CD4-positive, CD25-positive, alpha-beta regulatory T cell (primary cell): ENCODE measurements at places on chromosomes 4 and X. TPM values are rescaled to one million over a fixed set of nuclear protein-coding genes. Genes with fewer than 3 reads are reported as not detected.

DNA sequence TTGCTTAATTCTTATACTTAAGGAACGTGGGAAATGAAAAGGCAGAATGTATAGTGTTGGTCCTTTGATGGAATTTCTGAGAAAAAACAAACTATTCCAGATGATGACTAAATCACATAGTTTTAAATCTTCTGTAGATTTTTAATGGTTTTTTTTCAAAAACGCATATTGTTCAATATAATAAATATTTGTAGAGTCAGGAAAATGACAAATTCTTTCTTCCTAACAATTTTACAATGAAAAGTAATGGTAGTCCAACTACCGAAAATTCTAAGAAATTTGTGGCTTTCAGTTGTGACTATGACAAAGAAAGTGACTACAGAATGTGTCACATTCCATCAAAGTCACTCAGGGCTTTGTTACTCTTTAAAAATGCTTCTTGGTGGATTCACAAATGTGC is 164.8 kb upstream of the PITX2 start:
- H3K4me1 ChIP-seq = no peaks in the 10 kb centered on the region
- no peak overlapping the region for H3K27ac ChIP-seq
- no peaks in the 10 kb centered on the region for H3K36me3 ChIP-seq
- no peak for DNase-seq
- H3K4me3 ChIP-seq = no peak overlapping the region

DNA sequence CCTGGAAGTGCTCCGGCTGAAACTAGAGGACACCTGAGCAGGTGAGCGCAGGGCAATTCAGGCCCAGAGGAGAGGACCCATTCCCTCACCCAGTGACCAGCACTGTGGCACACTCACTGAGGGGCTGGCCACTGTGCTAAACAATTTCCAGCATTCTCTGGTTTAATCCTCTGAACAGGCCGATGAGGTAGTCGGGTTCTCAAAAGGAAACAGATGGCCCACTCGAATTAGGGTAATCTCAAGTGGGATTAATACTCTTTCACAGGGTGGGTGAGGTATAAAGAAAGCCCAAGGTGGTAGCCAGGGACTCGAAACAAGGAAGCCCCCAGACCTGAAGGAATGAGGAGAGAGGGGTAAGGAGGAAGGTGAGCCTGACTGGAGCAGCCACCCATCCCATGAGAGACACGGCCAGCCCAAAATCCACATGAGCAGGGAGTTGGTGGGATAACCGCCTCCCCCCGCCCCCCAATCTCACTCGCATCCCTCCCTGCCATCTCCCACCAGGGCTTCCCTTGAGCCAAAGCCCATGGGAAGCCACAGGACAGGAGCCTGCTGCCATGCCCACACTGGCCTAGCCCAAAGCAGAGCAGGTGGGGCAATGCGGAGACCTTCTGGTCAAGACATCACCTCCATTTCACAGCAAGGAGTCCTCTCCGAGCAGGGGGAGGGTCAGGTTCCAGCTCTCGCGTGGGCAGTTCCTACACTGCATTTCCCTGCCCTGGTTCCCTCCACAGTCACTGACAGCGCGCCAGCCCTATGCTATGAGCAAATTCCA is 55.0 kb downstream of the SH3KBP1 start:
- H3K4me3 ChIP-seq = no peak overlapping the region
- H3K27me3 ChIP-seq = no peaks in the 10 kb centered on the region
- H3K36me3 ChIP-seq = no peaks in the 10 kb centered on the region
- DNase-seq = no peak
- H3K27ac ChIP-seq = no peak overlapping the region
- peaks cover 12% of the 10 kb centered on the region for H3K4me1 ChIP-seq

DNA sequence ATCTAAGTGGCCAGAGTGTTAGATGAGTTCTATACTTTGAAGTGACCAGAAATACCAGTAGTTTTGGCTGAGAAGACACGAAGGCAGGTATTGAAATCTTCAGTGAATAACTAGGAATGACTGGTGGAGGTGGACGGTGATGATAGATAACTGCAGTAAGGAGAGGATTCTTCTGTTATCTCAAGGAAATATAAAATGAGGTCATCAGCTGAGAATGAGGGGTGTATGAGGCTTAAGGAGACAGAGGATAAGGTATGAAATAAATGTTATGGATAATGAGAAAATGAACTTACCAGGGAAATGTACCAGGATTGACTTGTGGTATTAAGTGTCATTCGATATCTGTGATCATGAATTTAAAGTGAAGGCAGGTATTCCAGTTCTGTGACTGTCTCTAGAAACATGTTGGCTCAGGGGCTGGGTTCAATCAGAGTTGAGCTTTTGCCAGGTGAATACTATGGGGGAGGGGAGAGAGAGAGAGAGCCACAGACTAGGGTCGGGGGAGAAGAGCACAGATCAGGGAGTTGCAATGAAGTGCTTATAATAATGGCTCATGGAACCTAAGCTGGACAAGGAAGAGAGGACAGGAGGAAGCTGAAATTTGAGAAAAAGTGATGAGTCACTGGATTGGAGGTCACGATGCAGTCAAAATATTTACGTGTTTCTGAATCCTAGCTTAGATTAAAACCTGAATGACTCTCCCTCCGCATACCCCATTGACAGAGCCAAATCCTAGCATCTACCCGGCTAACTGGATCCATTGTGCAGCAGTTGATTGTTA is 37.5 kb upstream of the BRS3 start:
- no peak for DNase-seq
- H3K27ac ChIP-seq = no peak overlapping the region
- no peaks in the 10 kb centered on the region for H3K36me3 ChIP-seq
- no peaks in the 10 kb centered on the region for H3K27me3 ChIP-seq
- no peaks in the 10 kb centered on the region for H3K4me1 ChIP-seq

DNA sequence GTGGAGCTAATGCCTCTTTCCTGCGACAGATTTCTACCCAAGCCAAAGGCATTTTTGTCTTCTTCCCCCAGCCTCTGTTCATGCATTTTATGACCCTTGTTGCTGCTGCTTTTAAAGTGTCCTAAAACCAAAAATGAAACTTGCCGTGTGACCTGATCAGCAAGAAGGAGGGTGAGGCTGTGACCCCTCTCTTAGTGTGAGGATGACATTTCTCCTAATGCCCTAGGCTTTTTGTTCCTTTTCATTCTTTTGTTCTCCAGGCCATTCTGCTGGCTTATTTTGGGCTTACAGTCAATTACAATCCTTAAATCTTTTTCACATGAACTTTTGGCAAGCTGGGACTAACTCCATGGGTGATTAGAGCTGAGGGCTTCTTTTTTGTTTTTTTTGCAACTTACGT is 34.4 kb downstream of the PTTG2 start:
- DNase-seq = no peak
- H3K4me3 ChIP-seq = no peak overlapping the region
- H3K27ac ChIP-seq = no peak overlapping the region
- no peaks in the 10 kb centered on the region for H3K36me3 ChIP-seq
- no peaks in the 10 kb centered on the region for H3K4me1 ChIP-seq

PCYT1B gene
- polyA plus RNA-seq = not detected
